ENCODE measurements at places on chromosomes 13 and 19. TPM values are rescaled to one million over a fixed set of nuclear protein-coding genes. Genes with fewer than 3 reads are reported as not detected.

DNA sequence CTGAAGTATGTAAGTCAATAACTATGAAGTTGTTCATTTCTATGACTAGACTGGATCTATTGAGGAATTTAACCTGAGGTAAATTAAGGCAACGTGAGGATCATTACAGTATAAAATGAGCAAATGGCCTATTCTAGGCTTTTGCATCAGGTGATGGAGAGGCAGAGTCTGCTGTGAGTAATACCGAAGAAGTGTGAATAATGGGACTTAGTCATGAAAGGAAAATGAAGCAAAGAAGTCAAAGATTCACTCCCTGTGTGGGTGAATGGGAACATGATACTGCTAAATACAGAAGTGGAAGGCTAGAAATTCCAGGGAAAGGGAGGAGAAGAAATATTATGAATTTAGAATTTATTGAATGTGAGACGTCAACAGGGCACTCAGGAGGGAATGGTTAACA, 774.1 kb downstream of the LIG4 start:
- DNase-seq = no peak

ZIM2 gene
- total RNA-seq = not detected

- DNase-seq = no peak
Measured at GRCh38 chr19:16825312-16826052, 3.7 kb upstream of the SIN3B start.

DNA sequence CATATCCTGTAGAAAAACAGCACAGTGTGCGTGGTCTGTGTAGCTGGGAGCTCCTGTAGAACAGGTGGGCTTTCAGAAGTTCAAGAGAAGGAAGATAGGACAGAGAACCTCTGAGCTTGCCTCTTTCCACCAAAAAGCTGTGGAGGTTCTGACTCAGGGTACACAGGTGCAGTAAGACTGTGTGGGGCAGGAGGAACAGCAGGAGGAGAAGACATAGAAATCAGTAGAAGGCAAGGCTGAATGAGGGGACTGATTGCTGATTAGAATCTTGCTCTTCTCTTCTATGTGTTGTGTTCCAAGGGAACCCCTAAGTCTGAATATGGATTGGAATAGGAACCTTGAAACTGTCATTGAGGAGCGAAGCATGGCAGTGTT, 122.7 kb downstream of the AKAP11 start:
- no peak for DNase-seq

TMIGD2 gene
- 12.6 TPM for total RNA-seq

GRCh38 chr13:73074014-73074413, 15.2 kb downstream of the KLF5 start:
- DNase-seq = no peak

CYP4F12 gene
- total RNA-seq = not detected

DNA sequence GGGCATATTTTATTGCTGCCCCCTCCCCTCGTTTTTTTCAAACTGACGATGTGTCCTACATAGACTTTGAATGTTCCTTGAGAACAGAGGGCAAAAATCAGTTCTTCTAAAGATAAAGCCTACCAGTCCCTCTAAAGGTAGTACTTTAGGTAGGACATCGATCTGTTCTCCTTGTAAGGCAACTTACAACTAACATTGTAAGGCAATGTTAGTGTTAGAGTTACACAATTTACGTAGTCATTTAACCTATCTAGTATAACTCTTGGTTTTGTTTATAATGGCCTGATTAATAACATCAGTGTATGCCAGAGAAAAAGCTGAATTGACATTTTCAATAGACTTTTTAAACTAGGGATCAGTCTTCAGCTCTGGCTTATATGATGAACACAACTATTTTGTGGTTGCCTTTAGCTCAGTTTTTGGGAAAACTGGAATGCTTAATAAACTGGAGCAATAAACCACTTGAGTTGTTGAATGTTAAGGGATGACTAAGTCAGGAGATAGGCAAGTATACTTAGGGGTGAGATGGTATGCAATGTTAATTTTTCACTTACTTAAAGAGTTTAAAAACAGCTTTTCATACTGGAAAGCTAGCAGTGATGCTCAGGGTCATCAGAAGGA, 2.2 kb downstream of the NDFIP2 start:
- DNase-seq = no peak

DNA sequence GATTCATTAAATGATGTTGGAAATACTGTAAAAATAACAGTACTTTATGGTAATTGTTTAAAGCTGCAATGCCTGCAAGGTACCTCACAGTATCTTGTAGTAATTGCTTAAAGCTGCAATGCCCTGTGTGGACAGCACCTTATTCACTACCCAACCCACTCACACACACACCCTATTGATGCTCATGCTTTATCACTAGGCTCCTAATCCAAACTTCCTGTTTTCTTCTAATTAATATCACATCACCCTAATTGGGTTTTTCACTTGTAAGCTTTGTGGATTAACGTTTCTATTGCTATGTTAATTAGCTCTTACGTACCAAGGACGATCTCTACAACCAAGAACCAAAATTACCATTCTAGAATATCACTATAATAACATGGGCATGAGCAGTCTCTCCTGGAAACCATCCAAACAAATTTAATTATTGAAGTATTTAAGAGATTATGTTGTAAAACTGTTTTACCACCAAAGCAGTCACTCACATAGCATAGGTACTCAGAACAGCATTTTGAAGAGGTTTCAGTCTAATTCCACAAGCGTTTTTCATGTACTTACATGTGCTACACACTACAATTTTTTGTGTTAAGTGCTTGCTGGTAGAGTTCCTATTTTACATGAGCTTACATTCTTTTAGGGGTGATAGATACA, 303.8 kb downstream of the PCDH9 start:
- DNase-seq = no peak

DNA sequence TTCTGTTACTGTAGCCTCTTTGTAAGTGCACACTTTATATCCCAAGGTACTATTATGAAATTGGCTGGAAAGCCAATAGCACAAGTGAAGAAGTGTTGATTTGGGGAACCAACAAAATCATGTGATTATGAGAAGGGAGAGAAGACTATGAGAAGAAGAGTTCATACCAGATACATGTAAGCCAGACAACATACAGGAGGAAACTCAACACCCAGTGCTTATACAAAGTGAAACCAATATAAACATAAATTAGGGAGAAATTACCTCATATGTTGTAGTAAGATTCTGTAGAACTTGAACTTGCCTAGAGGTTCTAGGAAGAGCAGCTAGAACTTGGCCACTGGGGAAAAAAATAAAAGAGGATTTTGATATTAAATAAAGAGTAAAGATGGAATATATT, 17.4 kb downstream of the CPB2 start:
- DNase-seq = no peak

- DNase-seq = no peak
Measured at GRCh38 chr19:32068793-32069192, 276.6 kb upstream of the ZNF507 start.

GRCh38 chr19:1235625-1236538, 1.9 kb downstream of the CBARP start:
- DNase-seq = no peak

SUGP2 gene
- total RNA-seq = 81.8 TPM

DNA sequence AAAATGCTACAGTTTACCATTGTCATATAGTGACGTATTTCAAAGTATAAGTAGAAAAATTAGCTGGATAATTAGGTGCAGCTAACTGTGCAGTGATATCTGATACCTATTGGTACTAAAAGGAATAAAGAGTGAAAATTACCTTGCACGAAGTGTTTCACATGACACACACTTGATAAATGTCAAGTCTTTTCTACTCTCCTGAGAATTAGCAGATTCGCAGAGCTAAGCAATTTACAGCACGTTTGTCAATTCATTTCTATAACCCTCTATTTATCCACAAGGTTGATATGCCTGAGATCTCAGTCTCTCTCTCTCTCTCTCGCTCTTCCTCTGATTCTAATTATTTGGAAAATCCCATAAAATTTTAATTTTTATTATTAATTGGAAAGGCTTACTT, 1109.0 kb downstream of the EFNB2 start:
- DNase-seq = no peak

FSD1 gene
- total RNA-seq = 21.3 TPM

ZNF331 gene
- 18.1 TPM for total RNA-seq

DNA sequence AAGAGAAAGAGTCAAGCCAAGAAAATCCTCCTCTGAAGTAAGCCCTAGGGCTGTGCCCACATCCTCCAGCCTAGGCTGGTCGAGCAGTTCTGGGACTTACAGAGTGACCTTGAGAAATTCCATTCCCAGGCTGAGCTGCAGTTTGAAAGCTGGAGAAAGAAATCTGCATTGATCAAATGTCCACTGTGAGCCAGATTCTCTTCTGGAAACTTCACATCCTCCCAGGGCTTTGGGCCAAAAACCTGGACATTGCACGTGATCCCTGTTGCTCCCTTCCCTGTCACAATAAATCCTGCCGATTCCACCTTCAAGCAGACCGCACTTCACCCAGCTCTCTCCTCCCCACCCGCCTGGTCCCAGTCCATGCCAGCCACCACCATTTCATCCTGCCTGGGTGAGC, 15.7 kb downstream of the TMEM143 start:
- no peak for DNase-seq

- no peak for DNase-seq
Measured at GRCh38 chr13:33775339-33776108, 42.4 kb upstream of the RFC3 start.

DNA sequence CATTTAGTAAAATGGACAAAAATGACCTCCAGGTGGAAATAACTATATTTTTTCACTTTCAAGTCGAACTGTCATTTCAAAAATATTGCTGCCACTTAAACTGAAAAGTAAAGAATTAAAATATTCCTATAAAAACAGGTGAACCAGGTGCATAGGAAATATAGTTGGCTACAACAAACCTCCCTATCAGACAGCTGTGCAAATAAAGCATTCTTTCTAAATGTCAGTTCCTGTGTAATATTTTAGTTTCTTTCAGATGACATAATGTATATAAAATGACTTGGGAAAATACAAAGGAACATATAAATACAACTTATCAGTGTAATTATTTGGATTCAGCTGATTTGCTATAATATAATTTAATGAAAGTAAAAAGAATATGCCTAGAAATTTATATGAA, 403.5 kb upstream of the GPC6 start:
- no peak for DNase-seq

Data from activated naive CD8-positive, alpha-beta T cell treated with anti-CD3 and anti-CD28 coated beads for 36 hours (primary cell).